ENCODE measurements at places on chromosomes 1 and 21.

DNA sequence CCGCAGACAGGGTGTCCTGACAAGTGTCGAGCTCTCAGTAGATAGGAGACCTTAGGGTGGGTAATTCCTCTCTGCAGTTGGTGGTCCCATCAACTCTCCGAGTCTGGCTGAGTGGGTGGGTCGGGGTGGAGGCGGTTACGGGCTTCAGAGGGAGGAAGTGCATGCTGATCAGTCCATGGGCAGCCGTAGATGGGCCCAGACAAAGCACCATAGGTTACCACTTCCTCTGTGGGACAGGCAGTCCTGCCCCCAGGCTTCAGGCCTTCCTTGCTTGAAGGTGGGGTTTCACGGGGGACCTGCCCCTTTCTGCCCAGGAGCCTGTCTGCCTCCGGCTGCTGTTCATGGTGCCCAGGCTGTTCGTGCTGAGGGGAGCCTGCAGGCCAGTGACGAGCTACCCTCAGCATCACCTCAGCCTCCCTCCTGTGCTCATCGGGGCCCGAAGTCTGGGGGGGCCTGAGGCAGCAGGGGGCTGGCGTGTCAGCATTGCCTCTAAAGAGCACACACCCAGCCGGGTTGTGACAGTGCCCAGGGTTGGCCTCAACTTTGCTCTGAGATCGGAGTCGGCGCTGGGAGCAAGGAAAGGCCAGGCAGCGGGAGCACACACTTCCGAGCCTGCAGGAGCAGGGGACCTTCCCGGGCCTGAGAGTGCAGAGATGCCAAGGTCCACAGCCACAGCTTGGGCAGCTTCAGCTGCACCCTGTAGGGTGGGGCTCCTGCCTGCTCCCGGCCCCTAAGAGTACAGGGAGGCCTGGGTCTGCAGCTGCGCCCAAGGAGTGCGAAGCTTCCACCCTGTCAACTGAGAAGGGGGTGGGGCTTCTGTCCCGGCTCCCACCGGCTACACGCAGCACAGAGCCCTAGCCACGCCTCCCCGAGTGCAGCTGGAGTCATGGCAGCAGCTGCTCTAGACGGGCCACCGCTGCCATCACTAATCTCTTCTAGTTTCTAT is 225.4 kb upstream of the NRIP1 start:
- H3K27ac ChIP-seq, result no peak overlapping the region
- H3K36me3 ChIP-seq, result no peaks in the 10 kb centered on the region
- DNase-seq, result no peak
- H3K27me3 ChIP-seq, result peaks cover 10% of the 10 kb centered on the region

- peaks cover 11% of the 10 kb centered on the region for H3K4me1 ChIP-seq
- no peak overlapping the region for H3K4me3 ChIP-seq
- no peak for DNase-seq
- H3K27me3 ChIP-seq, result peaks cover 32% of the 10 kb centered on the region
- no peaks in the 10 kb centered on the region for H3K36me3 ChIP-seq
These were observed 55.9 kb downstream of the OLIG1 start for GRCh38 chr21:33125680-33126375.

GRCh38 chr1:30872033-30872947 is 36.3 kb downstream of the SDC3 start:
- H3K4me3 ChIP-seq, result peak overlapping the region; percentile 5
- DNase-seq, result no peak

GRCh38 chr1:234897390-234897749 is 231.3 kb downstream of the TOMM20 start:
- peak overlapping the region; percentile 43 for H3K27ac ChIP-seq
- H3K36me3 ChIP-seq, result no peaks in the 10 kb centered on the region
- no peak for DNase-seq
- H3K27me3 ChIP-seq, result no peaks in the 10 kb centered on the region

DNA sequence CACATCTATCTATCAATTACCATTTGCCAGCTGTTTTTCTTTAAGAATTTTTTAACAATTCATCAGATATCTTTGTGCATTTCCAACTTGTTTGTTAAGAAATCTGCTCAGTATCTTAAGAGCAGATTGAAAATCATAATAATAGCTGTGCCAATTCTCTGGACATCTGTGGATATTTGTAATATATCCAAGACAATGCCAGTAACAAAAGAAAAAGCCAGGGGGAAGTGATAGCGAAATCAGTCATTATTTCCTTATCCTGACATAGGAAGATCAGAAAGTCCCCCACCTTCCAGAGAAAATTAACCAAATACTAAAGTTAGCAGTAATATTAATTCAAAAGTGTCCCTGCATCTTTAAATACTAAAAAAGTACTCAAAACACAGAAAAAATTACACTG is 217.1 kb downstream of the RERE start:
- no peaks in the 10 kb centered on the region for H3K36me3 ChIP-seq
- DNase-seq, result no peak
- H3K4me3 ChIP-seq, result no peak overlapping the region
- no peaks in the 10 kb centered on the region for H3K27me3 ChIP-seq

- H3K36me3 ChIP-seq, result peaks cover 3% of the 10 kb centered on the region
- no peak for DNase-seq
- H3K27ac ChIP-seq, result no peak overlapping the region
- H3K4me1 ChIP-seq, result no peaks in the 10 kb centered on the region
- no peak overlapping the region for H3K4me3 ChIP-seq
These were observed 126.3 kb downstream of the PLPP3 start for GRCh38 chr1:56453016-56453415.

GRCh38 chr21:33244779-33245105 is 15.0 kb downstream of the IFNAR2 start:
- peak overlapping the region; percentile 91 for H3K27ac ChIP-seq
- H3K36me3 ChIP-seq, result peaks cover 21% of the 10 kb centered on the region
- no peaks in the 10 kb centered on the region for H3K27me3 ChIP-seq
- DNase-seq, result no peak
- H3K4me1 ChIP-seq, result peaks cover 60% of the 10 kb centered on the region

DNA sequence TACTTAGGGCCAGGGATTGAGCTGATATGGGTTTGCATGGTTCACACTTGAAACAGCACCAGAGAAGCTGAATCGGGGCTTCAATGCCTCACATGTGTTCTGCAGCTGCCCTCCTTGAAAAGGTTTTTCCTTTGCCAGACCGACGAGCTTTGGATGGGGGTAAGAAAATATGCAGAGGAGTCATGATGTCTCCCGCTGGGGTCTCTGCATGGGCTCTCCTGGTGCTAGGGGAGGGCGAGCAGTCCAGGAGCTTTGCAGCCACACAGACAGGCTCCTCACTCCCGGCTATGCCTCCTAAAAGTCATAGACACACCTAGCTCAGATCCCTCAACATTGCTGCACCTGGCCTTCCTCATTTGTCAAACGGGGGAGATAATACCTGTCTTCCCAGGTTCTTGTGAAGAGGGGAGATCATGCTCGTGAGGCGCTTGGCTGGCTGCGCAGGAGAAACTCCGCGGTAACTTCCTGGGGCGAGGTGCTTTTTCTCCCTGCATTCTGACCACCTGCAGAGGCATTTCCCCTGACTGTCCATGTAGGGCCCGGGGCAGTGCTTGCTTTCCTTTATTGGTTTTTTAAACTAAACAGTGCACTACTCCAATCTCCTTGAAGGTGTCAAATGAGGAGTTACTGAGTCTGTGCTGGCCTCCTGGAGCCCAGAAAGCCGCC is 112.4 kb downstream of the PLXNA2 start:
- H3K36me3 ChIP-seq, result peaks cover 2% of the 10 kb centered on the region
- H3K27me3 ChIP-seq, result peaks cover 38% of the 10 kb centered on the region
- peaks cover 6% of the 10 kb centered on the region for H3K4me1 ChIP-seq
- no peak overlapping the region for H3K27ac ChIP-seq

GRCh38 chr1:5394111-5394510 is 598.1 kb downstream of the NPHP4 start:
- H3K36me3 ChIP-seq, result no peaks in the 10 kb centered on the region
- H3K4me1 ChIP-seq, result peaks cover 13% of the 10 kb centered on the region
- no peak overlapping the region for H3K4me3 ChIP-seq
- H3K27ac ChIP-seq, result no peak overlapping the region

- peaks cover 4% of the 10 kb centered on the region for H3K4me1 ChIP-seq
- H3K27me3 ChIP-seq, result no peaks in the 10 kb centered on the region
These were observed 250.5 kb upstream of the DUSP10 start for GRCh38 chr1:221992427-221992826.

DNA sequence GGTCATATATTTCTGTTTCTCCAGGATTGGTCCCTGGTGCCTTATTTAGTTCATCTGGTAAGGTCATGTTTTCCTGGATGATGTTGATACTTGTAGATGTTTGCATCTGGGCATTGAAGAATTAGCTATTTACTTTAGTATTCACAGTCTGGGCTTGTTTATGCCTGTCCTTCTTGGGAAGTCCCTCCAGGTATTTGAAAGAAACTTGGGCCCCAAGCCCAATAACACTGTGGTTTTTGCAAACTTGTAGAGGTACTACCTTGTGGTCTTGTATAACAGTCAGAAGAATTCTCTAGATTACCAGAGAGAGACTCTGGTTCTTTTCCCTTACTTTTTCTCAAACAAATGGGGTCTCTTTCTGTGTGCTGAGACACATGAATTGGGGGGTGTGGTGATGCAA is 251.4 kb upstream of the B3GALT2 start:
- no peaks in the 10 kb centered on the region for H3K27me3 ChIP-seq
- H3K4me1 ChIP-seq, result peaks cover 5% of the 10 kb centered on the region
- peaks cover 7% of the 10 kb centered on the region for H3K36me3 ChIP-seq
- DNase-seq, result no peak

DNA sequence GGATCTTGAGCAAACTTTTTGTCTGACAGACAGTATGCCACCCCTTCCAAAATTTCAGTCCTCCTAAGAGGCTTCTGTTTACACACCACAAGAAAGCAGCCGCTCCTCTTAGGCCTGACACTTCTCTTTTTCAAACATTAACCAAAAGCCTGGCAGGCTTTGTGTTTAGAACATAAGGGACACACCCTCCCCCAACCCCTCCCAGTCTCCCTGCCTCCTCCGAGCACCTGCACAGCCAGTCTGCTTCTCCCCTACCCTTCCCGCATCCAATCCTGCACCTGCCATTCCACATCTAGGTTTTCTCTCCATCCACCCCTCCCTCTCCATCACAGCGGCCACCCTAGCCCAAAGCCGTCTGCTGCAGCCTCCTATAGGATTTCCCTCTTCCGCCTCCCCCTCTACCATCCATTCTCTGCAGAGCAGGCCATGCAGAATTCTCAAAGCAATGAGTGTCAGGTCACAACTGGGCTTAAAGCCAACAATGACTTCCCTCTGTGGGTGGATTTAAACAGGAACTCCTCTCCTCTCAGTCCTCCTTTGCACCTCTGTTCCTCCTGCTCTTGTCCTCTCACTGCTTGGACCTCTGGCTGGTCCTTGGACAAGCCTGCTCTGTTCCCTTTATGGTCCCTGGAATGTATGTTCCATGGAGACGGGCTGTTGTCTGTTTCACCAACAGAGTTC is 478.2 kb downstream of the NPHP4 start:
- DNase-seq, result no peak
- peak overlapping the region; percentile 21 for H3K27ac ChIP-seq
- peaks cover 49% of the 10 kb centered on the region for H3K27me3 ChIP-seq
- H3K36me3 ChIP-seq, result no peaks in the 10 kb centered on the region

- no peak overlapping the region for H3K27ac ChIP-seq
- no peak overlapping the region for H3K4me3 ChIP-seq
- no peaks in the 10 kb centered on the region for H3K4me1 ChIP-seq
These were observed 740.6 kb downstream of the KCNT2 start for GRCh38 chr1:195867638-195868037.

GRCh38 chr1:207745839-207746767 is 5.8 kb upstream of the CD46 start:
- no peak overlapping the region for H3K4me3 ChIP-seq
- DNase-seq, result no peak
- no peaks in the 10 kb centered on the region for H3K36me3 ChIP-seq
- peaks cover 16% of the 10 kb centered on the region for H3K4me1 ChIP-seq

DNA sequence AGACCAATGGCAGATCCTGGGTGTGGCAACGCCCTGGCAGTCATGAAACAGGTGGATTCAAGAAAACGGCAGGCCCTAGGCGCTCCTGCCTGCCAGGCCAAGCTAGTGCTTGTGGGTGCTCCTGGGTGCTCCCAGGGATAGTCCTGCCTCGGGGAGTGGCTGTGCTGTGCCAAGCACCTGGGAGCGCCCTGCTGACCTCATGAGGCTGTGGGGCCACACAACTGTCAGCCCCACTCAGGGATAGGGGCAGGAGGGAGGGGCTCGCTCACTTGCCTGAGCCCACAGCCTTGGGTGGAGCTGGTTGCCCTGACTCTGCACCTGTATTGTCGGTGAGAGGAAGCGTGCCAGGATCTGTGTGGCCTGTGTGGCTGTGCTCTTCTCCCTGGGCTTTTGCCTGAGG is 9.4 kb downstream of the SNAP47 start:
- H3K27me3 ChIP-seq, result no peaks in the 10 kb centered on the region
- DNase-seq, result no peak
- no peak overlapping the region for H3K4me3 ChIP-seq
- H3K36me3 ChIP-seq, result peaks cover 3% of the 10 kb centered on the region
- peaks cover 56% of the 10 kb centered on the region for H3K4me1 ChIP-seq
- H3K27ac ChIP-seq, result peak overlapping the region; percentile 82

DNA sequence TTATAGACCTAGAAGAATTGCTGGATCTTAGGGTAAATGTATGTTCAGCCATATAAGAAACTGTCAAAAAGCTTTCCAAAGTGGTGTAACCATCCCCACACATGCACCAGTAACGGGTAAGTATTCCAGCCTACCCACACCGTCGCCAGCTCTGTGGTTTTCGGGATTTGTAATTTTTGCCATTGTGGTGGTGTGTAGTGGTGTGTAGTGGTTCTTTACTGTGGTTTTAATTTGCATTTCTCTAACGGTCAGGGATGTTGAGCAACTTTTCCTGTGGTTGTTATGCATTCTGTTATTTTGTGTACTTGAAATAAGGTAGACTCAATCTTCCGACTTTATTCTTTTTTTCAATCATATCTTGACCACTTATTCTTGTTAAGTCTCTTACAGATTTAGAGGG is 342.4 kb upstream of the AJAP1 start:
- H3K36me3 ChIP-seq, result no peaks in the 10 kb centered on the region
- H3K4me3 ChIP-seq, result no peak overlapping the region
- no peaks in the 10 kb centered on the region for H3K4me1 ChIP-seq
- peaks cover 9% of the 10 kb centered on the region for H3K27me3 ChIP-seq

DNA sequence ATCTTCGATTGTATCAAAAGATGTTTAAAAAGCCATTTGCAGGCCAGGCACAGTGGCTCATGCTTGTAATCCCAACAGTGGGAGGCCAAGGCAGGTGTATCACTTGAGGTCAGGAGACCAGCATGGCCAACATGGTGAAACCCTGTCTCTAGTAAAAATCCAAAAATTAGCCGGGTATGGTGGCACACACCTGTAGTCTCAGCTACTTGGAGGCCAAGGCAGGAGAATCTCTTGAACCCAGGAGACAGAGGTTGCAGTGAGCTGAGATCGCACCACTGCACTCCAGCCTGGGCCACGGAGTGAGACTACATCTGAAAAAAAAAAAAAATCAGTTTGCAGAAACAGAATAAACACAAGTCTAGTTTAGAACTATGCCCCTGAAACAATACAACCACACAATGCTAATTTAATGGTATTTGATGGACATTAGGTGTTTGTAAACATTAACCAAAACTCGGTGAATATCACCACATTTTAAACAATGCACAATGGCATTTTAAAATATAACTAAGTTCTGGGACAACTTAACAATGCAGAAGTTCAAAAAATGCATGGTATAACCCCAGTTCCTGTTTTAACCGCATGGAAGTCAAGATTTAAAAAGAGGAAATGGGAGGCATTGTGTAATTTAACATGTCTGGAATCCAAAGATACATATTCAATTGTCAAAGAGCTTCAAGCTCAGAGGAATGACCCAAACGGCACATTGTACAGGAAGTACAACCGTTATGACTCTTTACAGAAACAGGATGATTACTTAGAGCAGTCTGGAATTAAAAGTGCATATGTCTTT is 7.1 kb upstream of the PTTG1IP start:
- no peaks in the 10 kb centered on the region for H3K36me3 ChIP-seq
- peak overlapping the region; percentile 9 for H3K4me3 ChIP-seq
- peak overlapping the region; percentile 6 for H3K27ac ChIP-seq
- no peak for DNase-seq
- peaks cover 24% of the 10 kb centered on the region for H3K4me1 ChIP-seq

- H3K4me3 ChIP-seq, result peak overlapping the region; percentile 13
- peaks cover 25% of the 10 kb centered on the region for H3K27me3 ChIP-seq
- H3K36me3 ChIP-seq, result no peaks in the 10 kb centered on the region
- H3K4me1 ChIP-seq, result no peaks in the 10 kb centered on the region
These were observed 47.6 kb downstream of the FCRL3 start for GRCh38 chr1:157652859-157653493.
